ENCODE measurements at places on chromosomes 3 and 15.
A peak's percentile ranks its signal among the peaks of the same experiment; 100 is the strongest.

GRCh38 chr3:40452562-40452875, 4.6 kb upstream of the RPL14 start:
- DNase-seq, result no peak

GRCh38 chr3:177550667-177551066, 353.4 kb upstream of the TBL1XR1 start:
- DNase-seq, result no peak

DNA sequence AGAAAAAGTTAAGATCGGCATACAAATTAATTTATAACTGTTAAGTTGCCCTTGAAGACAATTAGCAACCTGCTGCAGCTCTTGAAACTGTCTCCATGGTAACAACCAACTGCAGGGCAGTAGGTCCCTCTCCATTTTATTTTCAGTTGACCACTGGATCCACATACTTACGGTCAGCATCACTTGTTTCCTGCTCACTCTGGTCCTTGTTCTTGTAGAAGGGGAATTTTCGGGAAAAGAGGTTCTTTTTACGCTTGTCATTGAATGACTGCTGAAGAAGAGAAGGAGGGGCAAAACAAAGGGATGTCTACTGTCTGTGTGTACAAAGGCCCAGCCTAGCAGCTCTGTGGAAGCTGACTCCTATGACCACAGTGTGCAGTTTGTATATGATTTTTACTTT, 46.8 kb upstream of the MELTF start:
- no peak for DNase-seq

- DNase-seq, result no peak
Observed at GRCh38 chr15:55587321-55588069, 650 bp downstream of the PYGO1 start.

DNA sequence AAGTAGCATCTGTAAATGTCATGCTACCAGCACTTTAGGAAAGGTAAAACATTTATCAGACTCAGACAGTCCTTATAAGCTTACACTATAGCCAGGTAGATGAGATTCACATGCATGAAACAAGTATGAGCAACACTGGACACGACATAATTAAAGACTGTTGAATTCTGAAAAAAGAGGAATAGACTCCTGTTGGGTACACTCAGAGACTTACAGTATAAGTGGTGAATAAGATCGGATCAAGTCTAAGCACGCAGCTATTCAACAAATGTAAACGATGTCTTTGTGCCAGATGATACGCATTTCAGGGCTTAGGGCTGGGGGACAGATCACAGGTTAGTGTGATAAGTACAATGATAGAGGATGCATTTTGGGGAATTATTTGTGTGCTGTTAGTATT, 43.2 kb upstream of the SPPL2A start:
- no peak for DNase-seq

- no peak for DNase-seq
Observed at GRCh38 chr3:112048911-112049310, 14.4 kb downstream of the TMPRSS7 start.

- no peak for DNase-seq
Observed at GRCh38 chr3:25015599-25015998, 412.5 kb upstream of the RARB start.

DNA sequence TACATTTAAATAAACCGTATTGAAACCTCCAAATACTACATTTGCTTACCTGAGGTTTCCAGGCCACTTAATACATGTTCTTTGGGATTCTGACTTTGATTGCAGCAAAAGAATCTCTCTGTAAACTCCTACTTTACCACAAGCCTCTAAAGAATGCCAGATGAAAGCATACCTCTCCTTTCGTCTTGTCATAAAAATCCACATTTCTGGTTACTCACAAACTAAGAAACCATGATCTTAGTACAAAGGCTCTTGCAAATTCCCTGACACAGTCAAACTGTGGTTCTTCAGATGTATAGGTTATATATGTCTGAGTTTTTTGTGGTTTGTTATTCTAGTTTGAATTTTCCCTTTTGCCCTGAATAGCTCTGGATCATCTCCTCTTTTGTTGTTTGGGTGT, 188.4 kb downstream of the RAP2B start:
- DNase-seq, result peak; percentile 97

DNA sequence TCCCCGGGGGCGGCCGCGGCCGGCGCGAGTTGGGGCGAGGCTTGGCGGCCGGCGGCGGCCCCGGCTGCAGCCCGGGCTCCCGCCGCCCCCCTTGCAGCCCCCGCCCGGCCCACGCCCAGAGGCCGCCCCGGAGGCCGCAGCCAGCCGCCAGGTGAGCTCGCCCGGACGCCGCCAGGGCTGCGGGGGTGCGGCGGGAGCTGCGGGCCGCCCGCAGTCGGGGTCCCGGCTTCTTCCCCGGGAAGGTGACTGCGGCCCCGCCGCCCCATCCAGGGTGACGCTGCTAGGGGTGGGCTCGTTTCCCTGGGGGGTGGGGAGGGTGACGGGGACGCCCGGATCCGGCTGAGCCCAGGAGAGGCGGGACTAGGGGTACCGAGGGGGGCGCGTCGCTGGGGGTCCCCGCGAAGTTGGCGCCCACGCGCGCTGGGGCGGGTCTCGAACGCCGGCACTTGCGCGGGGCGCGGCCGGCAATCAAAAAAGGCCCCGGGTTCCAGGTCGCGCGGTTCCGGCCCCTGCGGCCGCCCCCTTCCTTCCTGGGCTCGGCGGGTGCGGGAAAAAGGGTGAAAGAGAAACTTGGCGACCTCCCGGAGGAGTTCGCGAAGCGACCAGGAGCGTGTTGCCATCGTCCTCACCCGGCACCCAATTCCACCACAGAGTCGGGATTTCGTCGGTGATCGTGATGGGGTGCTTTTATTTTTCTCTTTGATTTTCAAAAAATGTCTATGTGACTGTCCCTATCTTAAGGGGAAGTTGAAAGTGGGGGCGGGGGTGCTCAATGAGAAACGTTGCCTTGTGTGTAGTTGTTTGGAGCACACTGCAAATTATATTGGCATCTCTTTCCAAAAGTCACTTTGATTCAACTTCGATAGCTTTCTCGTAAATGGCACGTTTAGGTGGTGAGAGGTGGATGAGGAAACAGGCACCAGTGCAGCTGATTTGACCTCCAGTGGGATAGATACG, 619 bp downstream of the ATXN7 start:
- no peak for DNase-seq

Data from foreskin keratinocyte (primary cell).